ENCODE measurements at places on chromosomes 4 and X.

- DNase-seq = no peak
Measured at GRCh38 chr4:150743564-150744342, 161.8 kb downstream of the MAB21L2 start.

DNA sequence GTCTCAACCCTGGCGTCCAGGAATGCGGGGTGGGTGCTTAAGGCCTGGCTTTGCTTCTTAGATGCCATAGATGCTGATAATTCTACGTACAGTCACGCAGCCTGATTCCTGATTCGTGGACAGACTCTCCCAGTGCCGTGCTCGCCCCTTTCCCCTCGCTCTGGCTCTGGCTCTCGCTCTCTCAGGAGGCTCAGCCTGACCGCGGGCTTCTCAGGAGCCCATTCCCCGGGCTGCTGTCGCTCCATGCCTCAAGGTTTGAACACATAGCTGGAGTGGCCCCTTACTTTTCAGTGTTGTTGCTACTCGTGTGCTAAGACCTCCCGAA is 59.2 kb upstream of the ZC4H2 start:
- DNase-seq = no peak

- no peak for DNase-seq
Measured at GRCh38 chrX:83511208-83511607, 3.1 kb downstream of the POU3F4 start.

DNA sequence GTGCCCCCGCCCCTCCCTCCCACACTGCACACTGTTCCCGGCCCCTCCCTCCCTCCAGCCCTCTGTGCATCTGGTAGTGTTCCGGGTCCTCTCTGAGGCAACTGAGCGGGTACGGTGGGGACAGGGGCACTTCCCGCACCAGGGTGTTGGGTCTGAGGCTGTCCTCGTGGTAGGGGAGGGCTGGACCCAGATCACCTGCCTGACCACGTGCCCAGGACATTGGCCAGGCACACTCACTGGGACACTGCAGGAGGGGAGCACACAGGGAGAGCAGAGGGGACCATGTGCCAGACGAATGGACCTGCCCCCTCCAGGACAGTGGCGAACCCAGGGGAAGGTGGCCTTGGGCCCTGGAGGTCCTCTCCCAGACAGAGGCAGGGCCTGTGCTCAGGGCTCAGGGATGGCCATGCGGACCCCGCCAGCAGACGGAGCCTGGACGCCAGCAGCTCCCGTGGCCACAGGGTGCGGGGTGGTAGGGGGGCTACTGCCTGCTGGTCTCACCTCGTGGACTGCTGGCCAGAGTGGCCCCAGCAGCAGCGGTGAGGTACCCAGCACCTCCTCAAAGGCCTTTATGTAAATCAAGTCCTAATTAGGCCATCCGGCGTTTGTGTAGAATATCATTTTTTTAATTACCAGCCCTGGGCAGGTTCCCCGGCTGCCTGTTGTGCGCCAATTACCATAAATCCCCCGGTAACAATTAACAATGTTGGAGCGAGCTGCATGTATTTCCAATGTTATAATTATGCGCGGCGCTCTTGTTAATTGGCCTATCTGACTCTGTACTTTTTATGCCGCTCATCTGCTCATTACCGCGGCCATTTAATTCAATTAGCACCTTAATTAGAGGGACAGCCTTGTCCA is 106.9 kb downstream of the FAM53A start:
- DNase-seq = no peak

DNA sequence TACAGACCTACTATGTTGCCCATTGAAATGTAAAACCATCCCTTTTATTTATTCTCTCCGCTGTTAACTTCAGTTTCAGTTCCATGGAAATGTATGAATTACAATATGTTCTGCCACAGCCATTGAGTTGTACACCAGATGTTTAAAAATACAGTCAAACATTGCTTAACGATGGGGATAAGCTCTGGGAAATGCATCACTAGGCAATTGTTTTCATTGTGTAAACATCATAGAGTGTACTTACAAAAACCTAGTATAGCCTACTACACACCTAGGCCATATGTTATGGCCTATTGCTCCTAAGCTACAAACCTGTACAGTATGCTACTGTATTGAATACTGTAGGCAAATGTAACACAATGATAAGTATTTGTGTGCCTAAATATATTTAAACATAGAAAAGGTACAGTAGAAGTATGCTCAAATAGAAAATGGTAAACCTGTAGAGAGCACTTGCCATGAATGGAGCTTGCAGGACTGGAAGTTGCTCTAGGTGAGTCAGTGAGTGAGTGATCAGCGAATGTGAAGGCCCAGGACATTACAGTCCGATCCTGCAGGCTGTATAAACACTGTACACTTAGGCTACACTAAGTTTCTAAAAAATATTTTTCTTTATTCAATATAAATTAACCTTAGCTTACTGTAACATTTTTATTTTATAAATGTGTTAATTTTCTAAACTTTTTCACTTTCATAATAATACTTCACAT is 2.7 kb upstream of the PF4V1 start:
- no peak for DNase-seq

Data from stimulated activated CD8-positive, alpha-beta memory T cell treated with anti-CD3 and anti-CD28 coated beads, Interleukin-4, amount 100 ng/mL, for 24 hours (primary cell).